ENCODE measurements at places on chromosomes 16 and 17. TPM values are rescaled to one million over a fixed set of nuclear protein-coding genes. Genes with fewer than 3 reads are reported as not detected.

SCN4A gene
- total RNA-seq = 43.3 TPM

KCNJ18 gene
- total RNA-seq = not detected

PRCD gene
- total RNA-seq = 2.3 TPM

ZG16 gene
- total RNA-seq = not detected

TBC1D3 gene
- not detected for total RNA-seq

C16orf95 gene
- 7.1 TPM for total RNA-seq

VPS35 gene
- total RNA-seq = 74.5 TPM

TSPAN10 gene
- total RNA-seq = 0.48 TPM

NPW gene
- total RNA-seq = not detected
